H9 (cell line): ENCODE measurements at places on chromosomes 1 and 21. TPM values are rescaled to one million over a fixed set of nuclear protein-coding genes. Genes with fewer than 3 reads are reported as not detected.
A peak's percentile ranks its signal among the peaks of the same experiment; 100 is the strongest.

DNA sequence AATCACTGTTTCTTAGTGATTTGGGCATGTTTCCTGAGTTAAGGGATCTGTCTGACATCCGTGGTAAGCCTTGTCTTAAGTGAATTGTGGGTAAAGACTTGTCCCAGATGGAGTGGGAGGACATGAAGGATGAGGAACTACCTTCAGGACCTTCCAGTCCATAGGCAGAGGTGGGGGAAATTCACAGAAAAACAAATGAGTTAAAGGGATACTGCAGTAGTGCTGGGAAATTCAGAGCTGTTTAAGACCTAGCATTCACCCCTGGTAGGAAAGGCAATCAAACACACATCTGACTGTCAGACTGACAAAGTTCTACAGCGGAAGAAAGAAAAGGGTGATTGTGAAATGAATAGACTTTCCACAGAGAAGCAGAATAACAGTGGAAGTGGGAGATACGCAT, 3.0 kb downstream of the GNAT2 start:
- DNase-seq = no peak

DNA sequence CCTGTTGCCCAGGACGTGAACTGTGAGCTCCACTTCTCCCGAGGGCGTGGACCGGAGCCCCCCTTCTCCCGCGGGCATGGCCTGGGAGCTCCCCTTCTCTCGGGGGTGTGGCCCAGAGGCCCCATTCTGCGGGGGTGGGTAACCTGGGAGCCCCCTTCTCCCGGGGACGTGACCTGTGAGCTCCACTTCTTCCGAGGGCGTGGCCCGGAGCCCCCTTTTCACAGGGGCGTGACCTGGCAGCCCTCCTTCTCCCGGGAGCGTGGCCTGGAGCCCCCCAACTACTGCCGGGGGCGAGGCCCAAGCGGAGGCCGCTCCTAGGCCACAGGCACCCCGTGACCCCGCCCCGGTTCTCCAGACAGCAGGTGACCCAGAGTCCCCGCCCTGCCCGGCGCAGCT, 320 bp downstream of the C1orf174 start:
- DNase-seq = no peak

PRAMEF4 gene
- total RNA-seq = not detected in 2 replicates

RAB29 gene
- 4.2 and 4.4 TPM in 2 replicates for total RNA-seq

DNA sequence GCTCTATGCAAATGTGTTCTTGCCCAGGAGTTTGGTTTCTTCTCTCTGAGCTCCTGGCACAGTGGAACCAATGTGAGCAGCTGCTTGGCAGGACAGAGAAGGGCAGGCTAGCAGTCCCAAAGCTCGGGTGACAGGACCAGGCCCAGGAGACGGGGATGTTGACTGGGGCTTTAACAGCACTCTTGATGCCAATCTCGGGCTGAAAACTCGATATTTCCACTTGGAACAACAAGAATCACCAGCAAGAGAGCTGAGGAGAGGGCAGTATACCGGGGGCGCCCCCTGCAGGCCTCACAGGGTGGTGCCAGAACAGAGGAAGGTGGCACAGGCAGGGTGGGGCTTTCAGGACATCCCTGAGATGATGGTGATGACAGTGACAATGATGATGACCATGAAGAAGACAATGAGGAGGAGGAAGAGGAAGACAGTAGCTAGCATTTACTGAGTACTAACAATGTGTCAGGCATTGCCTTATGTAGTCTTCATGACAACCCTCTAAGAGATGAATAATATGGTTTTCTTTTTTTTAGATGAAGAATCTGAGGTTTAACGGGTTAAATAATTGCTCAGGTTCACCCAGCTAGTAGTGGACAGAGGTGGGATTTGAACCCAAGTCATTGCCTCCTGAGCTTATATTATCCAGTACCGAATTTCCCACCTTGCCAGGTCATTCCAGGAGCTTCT, 2.7 kb upstream of the KCNJ9 start:
- DNase-seq = peak; percentile 75

- DNase-seq = no peak
Measured at GRCh38 chr1:10830961-10831668, 34.7 kb upstream of the CASZ1 start.

- DNase-seq = no peak
Measured at GRCh38 chr1:245173446-245174211, 18.8 kb downstream of the KIF26B start.

DNA sequence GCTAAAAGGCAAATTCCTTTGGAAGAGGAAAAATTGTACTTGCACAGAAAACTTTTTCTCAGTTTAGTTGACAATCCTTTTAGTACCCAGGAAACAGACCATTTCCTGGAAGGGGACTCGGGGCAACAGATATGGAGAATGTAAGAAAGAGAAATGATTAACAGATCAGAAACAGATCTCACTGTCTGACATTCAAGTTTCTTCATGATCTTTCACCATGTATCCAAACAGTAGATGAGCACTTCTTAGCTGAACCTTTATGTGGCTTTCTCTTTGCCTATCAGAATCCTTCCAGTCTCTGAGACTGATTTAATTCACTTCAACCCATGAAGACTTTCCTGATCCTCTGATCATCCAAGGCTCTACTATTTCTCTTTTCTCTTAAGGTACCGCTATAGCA, 2.7 kb downstream of the TTLL7 start:
- no peak for DNase-seq

- no peak for DNase-seq
Measured at GRCh38 chr1:106457368-106457767, 599.1 kb upstream of the PRMT6 start.

KRTAP21-3 gene
- not detected in 2 replicates for total RNA-seq
